NCI-H748 treated with DMSO at 0.1 percent for 48 hours (cell line): ENCODE measurements at places on chromosomes 4 and X.

DNA sequence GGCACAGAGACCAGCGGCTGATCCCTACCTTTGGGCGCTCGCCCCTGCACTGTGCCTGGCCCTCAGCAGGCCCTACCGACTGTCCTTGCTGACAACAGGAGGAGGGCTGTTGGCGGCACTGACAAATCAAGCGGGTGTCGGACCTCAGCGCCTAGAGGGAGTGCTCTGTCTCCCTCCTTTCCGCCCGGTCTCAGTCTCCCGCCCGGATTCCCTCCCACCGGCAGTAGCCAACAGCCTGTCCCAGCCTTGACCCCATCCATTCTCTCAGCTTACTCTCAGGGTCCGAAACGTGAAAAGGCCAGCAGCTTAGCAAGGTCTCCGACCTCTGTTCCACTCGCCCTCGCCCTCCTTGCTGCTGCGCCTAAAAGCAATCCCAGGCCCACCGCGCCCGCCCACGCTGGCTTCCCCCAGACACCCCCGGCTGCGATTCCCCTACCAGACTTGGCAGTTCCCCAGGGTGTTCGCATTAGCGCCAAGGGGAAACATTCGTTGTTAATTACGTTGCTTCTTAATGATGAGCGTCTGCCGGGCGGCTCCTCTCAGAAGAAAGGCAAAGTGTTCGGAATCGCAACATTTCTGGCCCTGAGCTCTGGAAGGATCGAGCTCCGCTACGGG is 96.2 kb downstream of the SOWAHB start:
- no peak for DNase-seq

GRCh38 chr4:73676861-73677323 is 56.7 kb upstream of the RASSF6 start:
- no peak for DNase-seq

DNA sequence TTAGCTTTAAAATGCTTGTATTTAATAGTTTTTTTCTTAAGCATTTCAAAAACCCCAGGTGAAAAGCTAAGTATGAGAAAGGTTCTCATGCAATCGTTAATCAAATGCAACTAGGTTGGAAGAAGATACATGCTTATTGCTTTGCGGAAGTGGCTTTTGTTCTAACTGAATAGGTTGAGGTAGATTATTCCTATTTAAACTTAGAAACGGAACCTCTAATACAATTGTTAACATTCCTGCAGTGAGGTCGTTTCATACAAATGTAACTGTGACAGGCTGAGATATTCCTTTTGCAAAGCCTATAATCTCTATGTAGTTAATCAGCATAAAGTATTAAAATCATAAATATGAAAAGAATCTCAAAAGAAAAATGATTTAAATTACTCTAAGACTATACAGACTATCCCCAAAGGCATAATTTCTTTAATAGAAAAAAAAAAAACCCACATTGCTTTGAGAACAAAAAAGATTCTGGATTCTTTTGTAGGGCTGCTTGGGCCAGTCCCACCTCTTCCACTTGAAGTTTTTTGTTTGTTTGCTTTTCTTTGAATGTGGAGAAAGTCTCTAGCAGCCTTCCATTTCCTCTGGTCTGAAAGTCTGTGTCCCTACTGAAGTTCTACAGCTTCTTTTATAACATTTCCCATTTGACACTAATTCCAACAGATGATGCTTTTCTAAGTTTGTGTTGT is 25.6 kb upstream of the SORBS2 start:
- DNase-seq = no peak

- no peak for DNase-seq
Measured at GRCh38 chrX:132622130-132622529, 133.3 kb upstream of the MBNL3 start.

DNA sequence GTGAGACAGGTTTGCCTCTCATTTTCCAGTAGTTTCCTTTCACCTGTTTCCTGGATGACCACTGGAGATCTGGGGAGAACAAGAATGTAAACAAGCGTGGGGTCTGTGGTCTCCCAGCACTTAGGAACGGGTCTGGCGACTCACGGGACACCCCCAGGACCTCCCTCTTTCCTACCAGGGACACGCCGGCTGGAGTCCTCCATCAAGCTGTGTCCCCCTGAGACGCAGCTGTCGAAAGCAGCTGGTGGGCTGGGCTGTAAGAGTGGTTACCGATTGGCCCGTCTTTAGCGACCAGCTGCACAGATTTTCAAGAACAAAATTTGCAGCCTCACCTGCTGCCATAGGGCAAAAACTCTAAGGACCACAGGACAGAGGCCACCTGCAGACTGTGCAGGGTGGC is 11.9 kb downstream of the LRPAP1 start:
- no peak for DNase-seq

- no peak for DNase-seq
Measured at GRCh38 chr4:47187608-47188007, 156.2 kb downstream of the GABRB1 start.

GRCh38 chr4:152348670-152349069 is 187.2 kb downstream of the FBXW7 start:
- DNase-seq = peak; percentile 44

DNA sequence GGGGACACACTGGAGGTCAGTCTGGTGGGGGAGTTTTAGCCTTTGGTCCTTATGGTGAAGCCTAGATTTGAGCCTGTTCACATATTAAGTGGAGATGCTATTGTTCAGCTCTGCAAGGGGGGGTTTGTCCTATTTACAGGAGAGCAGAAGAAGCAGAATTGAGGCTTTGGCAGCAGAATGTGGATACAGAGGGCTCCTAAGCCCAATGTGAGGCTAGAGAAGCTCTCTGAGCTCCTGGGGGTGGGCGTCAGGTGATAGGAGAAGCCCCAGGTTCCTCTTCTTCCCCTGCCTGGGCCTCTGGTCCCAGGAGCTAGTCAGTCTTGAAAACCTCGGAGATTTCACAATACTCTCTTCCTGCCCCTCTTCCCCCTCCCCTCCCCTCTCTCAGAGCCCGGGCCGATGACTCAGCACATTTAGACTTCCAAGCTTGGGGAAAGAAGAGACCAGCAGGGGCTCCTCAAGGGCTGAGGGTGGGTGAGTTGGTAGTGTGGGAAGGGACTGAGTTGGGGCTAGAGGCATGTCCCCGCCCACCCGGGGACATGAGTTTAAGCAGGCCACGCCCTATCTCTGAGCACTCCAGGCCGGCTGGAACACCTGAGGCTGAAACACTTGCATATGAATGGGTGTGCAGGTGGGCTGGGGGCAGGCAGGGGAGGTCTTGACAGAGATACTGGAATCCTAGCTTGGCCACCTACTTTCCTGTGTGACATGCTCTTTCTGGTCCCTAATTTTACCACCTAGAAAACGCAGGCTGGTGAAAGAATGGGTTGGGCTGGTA is 3.4 kb downstream of the TFE3 start:
- no peak for DNase-seq

- DNase-seq = peak; percentile 69
Measured at GRCh38 chr4:127604949-127605709, 27.6 kb upstream of the INTU start.

DNA sequence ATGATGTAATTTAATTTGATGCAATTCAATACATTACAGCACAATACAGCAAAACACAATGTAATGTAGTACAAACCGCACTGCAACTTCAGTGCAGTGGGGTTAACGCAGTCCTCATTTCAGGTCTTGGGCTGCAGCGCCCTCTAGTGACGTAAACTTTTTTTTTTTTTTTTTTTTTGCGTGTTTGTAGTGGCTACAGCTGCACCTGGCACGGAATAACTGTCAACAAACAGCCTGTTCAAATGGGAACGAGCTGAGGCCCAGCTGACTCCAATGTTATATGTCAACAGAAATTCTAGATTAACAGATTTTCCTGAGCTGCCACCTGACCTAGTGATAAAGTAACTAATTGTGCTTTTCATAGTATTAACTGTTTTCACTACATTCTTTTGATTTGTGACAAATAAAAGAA is 33.5 kb upstream of the RASSF6 start:
- DNase-seq = peak; percentile 74

- no peak for DNase-seq
Measured at GRCh38 chrX:113644426-113644825, 803.8 kb upstream of the AMOT start.

DNA sequence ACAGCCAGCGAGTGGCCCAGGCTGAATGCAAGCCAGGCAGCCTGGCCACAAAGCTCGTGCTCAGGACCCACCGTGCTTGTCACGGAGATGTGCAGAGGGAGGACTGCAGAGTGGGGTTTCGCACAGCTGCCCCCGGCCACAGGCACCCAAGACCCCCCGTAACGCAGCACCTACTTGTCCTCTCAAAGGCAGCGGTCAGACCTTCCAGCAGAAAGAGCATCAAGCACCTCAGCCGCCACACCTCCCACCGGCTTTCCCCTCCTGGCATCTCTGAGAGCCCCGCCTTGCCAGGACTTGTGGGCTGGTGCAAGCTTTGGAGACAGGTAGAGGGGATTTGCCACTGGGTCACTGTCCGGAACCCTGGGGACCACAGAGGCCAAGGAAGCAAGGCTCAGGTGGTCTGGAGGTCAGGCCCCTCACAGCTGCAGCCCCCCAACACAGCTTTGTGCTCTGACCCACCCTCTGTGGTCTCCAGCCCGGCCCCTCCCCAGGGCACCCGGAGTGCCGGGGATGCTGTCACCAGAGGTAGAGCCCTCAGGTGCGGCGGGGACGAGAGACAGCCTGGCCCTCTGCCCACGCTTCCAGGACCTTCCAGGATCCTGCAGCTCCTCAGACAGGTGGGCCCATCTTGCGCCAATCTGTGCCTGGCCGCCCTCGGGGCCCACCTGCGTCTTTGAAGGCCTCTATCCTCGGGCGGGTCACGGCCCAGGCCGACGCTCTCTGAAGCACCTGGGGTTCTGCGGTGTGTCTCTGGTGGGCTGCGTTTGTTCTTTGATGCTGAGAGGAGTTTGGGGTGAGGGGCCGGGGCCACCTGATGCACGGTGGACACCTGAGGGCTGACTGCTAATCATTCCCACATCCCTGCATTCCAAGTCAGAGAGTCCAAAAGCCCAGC is 34.4 kb upstream of the HMX1 start:
- no peak for DNase-seq

DNA sequence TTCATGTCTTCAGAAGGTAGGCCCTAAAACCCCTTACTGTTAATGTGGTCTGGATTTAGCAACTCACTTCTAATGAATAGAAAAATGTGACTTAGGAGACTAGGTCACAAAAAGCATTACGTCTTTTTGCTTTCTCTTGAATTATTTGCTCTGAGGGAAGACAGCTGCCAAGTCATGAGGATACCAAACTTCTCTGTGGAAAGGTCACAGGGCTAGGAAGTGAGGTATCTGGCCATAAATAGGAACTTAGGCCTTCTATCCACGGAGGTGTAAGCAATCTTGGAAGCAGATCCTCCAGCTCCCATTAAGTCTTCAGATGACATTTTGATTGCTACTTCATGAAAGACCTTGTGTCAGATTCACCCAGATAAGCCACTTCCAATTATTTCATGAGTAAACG is 120.6 kb downstream of the JADE1 start:
- DNase-seq = no peak

GRCh38 chr4:7198440-7199128 is 6.2 kb downstream of the SORCS2 start:
- no peak for DNase-seq

DNA sequence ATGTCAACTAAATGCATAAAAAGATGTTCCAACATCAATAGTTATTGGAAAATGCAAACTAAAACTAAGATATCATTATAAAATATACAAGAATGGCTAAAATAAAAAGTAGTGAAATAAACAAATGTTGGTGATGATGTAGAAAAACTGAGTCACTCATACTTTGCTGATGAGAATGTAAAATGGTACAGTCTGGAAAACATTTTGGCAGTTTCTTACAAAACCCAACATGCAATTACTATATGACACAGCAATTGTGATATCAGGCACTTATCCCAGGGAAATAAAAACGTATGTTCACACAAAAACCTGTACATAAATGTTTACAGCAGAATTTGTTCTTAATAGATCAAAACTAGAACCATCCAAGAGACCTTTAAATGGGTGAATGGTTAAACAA is 182.6 kb downstream of the RTL9 start:
- DNase-seq = no peak

DNA sequence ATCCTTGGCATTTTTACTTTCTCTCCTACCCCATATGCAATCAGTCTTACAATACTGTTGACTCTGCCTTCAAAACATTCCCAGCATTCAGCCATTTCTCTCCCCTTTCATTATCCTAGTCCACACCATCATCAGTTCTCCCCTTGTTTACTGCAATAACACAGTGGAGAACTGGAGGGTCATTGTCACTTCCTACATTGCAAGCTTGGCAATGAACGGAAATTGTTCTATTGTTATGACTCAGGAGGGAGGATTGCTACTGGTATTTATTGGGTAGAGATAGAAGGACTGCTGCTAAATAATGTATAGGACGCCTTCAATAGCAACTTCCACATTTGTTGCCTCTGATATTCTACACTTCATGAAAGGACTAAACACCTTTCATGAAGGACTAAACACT is 231.8 kb downstream of the BANK1 start:
- DNase-seq = no peak

DNA sequence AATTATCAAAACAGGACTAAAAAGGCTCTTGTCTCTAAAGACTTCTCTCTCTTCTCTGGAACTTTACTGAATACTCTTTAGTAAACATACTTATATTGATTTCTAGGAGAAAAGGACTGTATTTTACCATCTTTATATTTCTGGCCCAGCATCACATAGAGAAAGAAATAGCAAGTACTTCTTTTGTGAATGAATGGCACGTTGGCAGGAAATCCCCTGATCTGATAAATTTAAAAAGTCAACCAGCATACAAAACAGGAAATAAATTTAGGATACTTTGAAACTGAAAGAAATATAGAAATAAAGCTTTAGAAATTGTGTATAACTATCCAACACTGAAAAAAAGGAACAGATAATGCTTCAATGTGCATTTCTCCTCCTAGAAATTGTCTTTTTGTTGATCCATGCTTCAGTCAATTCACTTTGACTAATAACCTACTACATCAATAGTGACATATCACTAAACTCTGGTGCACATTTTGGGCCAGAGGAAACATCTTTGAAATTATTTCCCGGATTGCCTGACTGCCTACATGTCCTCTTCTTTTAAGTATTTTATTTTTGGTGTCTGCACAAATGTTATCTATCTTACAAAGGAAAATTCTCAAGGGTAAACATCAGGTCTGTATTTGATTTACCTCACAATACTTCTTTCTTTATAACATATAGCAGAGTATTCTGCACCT is 183.5 kb upstream of the FSTL5 start:
- no peak for DNase-seq

GRCh38 chrX:108165383-108166111 is 74.0 kb downstream of the ATG4A start:
- DNase-seq = no peak

- DNase-seq = no peak
Measured at GRCh38 chr4:62482355-62482754, 1282.2 kb downstream of the ADGRL3 start.

GRCh38 chr4:152106113-152106763 is 345.4 kb upstream of the GATB start:
- DNase-seq = no peak

GRCh38 chr4:2075987-2076907 is 17.1 kb downstream of the NAT8L start:
- DNase-seq = no peak

DNA sequence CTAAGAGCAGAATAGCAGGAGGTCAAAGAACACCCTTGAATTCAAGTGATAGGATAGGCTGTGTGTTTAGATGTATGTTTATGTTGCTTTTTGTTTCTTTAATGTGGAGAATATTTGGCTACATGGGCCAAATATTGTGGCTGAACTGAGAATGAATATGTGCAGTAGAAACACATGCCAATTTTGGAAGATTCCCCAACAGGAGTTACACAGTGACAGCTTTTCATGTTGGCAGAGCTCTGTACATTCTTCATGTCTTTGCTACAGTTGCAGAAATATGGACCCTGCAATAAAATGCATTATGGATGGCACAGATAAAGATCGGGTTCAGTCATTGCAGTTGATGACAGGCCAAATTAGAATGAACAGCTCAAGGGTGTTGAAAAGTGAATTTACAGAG is 82.8 kb upstream of the SLC4A4 start:
- DNase-seq = no peak

- DNase-seq = no peak
Measured at GRCh38 chrX:8988446-8988845, 45.5 kb downstream of the FAM9B start.
